Activated CD4-positive, alpha-beta T cell treated with anti-CD3 and anti-CD28 coated beads for 1 hour (primary cell): ENCODE measurements at places on chromosomes 1 and 21.
A peak's percentile ranks its signal among the peaks of the same experiment; 100 is the strongest.

GRCh38 chr1:192158181-192158580 is at the start of gene RGS18:
RGS18 (plus strand) TSS chr1:192158462; CDS start chr1:192158638, 176 bp downstream.
- DNase-seq: no peak

DNA sequence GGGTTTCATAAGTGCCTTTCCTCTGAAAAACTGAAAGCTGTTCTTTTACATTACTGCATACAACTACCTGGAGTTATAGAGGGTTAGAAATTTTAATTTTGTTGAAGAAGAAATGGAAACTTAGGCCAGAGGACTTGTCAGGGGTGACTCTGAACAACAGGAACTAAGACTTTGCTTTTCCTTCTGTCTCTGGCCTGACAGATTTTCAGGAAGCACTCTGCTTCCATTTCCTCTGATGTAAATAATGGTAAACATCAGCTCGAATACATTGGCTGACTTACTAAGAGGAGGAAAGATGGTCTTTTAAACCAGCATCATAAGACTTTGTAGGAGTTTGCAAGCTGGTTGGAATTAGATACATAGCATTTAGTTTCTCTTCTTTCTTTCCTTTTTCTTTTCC is 27.1 kb upstream of the PLEKHM2 start:
- DNase-seq: no peak

DNA sequence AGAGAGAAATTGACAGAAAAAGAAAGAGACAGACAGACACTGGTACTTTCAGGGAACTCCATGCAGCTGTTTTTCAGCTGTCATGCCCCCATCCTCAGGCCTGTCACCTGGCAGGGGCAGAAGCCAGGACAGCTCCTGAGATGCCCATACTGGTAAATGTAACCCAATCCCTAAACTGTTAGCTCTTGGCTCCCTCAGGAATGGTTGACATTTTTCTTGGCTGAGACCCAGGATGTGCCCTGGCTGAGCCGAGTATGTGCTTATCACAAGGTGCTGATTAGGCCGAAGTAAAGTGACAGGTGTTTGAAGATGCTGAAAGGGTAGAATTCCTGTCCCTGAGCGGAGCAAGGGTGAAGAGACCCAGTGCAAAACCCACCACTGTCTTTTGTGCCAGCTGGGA is 50.7 kb downstream of the PGM1 start:
- DNase-seq: no peak

GRCh38 chr1:150987924-150988323 is 5.8 kb downstream of the ANXA9 start:
- no peak for DNase-seq

DNA sequence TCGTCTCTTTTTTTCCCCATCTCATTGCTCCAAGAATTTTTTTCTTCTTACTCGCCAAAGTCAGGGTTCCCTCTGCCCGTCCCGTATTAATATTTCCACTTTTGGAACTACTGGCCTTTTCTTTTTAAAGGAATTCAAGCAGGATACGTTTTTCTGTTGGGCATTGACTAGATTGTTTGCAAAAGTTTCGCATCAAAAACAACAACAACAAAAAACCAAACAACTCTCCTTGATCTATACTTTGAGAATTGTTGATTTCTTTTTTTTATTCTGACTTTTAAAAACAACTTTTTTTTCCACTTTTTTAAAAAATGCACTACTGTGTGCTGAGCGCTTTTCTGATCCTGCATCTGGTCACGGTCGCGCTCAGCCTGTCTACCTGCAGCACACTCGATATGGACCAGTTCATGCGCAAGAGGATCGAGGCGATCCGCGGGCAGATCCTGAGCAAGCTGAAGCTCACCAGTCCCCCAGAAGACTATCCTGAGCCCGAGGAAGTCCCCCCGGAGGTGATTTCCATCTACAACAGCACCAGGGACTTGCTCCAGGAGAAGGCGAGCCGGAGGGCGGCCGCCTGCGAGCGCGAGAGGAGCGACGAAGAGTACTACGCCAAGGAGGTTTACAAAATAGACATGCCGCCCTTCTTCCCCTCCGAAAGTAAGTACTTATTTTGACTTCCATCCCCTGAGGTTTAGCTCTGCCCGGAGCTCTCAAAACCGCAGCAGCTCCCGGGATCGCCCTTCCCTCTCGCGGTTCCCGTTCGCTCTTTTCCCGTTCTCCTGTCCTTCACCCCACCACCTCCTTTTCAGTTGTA is 1.5 kb downstream of the TGFB2 start:
- DNase-seq: no peak

GRCh38 chr1:117570988-117571409 is 34.8 kb upstream of the TENT5C start:
- DNase-seq: no peak

GRCh38 chr1:91752324-91752723 is 133.6 kb downstream of the TGFBR3 start:
- DNase-seq: no peak

GRCh38 chr1:53946252-53947171 is at the start of gene LRRC42:
LRRC42 (plus strand) TSS chr1:53946350; CDS start chr1:53952000, 5,650 bp downstream.
- no peak for DNase-seq

- DNase-seq: no peak
These were observed 69.5 kb downstream of the PEX14 start for GRCh38 chr1:10544239-10544638.

- DNase-seq: no peak
These were observed 118.9 kb downstream of the GDAP2 start for GRCh38 chr1:117810553-117810952.

GRCh38 chr21:29975776-29976175 is 36.0 kb upstream of the GRIK1 start:
- no peak for DNase-seq

- DNase-seq: no peak
These were observed 19.1 kb downstream of the TRAF5 start for GRCh38 chr1:211345719-211346118.

DNA sequence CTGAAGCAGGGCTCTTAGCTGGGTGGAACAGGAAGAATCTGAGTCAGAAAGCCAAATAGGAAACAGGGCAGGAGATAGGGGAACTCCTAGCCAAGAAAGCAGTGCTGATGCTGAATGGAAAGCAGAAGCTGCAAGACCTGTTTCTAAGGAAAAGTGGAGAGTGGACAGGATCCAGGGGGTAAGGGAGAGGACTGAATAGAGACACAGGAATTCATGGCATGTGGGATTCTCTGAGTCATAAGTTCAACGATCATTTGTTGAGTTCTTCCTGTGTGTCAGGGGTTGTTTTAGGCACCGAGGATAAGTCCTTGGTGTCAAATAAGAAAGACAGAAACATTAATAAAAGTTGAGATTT is 153.8 kb upstream of the FGGY start:
- no peak for DNase-seq

DNA sequence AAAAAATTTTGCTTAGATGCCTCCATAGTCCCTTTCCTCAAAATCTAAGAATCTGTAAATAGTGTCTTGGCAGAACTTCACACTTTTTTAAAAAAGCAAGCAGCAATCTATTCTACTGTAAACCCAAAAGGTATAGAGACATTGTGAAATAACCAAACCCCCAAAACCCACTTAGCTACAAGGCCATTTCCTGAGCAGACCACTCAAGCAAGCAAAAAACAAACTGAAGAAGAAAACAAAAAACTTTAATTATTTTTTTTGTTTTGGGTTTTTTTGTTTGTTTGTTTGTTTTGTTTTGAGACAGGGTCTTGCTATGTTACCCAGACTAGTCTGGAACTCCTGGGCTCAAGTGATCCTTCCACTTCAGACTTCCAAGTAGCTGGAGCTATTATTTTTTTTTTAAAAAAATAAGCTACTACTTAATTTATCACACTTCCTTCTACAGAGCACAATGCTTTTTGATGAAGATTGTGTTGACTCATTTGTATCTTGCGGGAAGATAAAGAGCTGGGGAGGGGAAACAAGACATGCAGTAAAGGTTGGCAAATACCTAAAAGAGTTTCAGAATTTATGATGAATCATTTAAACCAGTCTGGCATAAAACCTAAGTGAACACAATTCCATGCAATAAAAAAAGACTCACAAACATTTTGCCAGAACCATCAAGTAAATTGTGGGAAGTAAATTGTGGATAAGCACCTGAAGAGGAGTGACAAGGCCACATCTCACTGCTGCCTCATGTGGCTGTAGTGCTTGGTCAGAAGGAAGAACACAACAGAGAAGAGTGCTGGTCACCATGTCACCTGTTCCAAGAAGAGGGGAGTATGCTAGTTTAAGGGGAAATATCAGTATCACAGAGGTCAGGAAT is 2.7 kb upstream of the PTPN22 start:
- no peak for DNase-seq

- DNase-seq: no peak
These were observed 36.5 kb downstream of the RNASEL start for GRCh38 chr1:182552527-182552926.

- DNase-seq: no peak
These were observed 5.3 kb upstream of the FGGY start for GRCh38 chr1:59291561-59291960.

- DNase-seq: no peak
These were observed 6.3 kb downstream of the CELF3 start for GRCh38 chr1:151710187-151710840.

DNA sequence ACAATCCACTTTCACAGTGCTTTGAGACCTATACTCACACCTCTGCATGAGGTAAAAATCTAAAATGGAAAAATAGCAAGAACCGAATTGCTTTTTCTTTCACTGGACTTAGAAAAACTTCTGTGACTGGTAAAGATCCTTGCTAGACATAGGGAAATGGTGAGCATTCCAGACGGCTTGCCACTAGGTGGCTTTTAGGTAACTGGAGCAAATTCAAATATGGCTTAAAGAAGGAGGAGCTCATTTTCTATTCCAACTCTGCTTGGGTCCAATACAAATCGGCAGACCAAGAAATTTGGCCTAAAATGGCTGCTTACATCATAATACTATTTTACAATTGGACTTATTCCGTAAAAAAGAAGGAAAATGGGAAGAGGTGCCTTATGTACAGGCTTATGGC is 977.9 kb downstream of the ADGRL2 start:
- no peak for DNase-seq

GRCh38 chr1:30147188-30147587 is 576.2 kb downstream of the MATN1 start:
- DNase-seq: no peak

GRCh38 chr1:38686167-38686926 is 173.2 kb downstream of the RRAGC start:
- no peak for DNase-seq

DNA sequence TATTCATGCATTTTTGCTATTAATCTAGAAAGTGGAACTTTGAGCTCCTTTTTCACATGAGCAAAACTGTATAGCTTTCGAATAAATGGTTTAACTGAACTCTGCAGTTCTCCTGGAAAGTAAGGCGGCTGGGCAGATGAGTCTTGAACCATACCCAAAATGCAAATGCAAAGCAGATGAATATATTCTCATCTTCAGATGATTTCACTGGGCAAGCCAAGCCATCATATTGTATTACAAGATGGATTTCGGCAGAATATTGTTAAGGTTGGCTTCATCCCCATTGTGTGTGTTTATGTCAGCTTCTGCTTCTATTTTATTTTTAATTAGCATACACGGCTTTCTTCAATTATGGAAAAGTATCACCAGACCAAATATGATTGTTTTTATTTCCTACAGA is 209.6 kb downstream of the GREM2 start:
- no peak for DNase-seq

DNA sequence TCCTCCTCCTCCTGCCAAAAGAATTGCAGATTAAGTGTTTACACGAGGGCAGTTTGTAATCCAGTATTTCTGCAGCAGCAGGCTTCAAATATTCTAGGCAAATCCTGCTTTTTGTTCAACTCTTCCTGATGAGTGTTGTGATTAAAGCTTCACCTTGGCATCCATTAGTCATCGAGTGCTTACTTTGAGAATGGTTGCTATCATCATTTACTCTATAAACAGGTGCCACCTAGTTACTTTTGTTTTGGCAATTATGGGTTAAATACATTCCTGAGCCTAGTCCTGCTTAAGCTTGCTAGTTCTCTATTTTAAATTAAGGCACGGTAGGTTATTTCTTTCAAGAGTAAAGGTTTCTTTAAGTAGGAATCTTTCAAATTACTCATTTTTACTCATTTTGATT is 20.3 kb downstream of the PDC start:
- DNase-seq: no peak

DNA sequence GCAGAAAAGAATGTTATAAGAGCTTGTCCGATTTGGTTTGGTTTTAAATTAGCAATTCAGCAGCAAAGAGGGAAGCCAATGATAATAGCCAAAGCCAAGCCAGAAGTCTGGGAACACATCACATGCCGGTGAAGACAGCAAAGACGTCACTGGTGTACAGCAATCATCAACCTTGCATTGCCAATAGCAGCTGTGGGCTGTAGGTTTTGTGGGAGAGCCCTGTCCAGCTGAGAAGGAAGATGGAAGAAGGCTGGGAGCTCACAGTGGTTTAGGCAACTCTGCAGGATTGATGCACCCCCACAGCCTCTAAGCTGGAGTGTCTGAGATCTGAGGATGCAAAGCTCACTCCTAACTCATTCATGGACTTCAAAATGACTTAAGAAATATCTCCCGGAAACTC is 338.7 kb downstream of the SIPA1L2 start:
- DNase-seq: no peak

GRCh38 chr1:83583351-83584014 is 415.4 kb downstream of the TTLL7 start:
- peak; percentile 18 for DNase-seq
